COR-L47 (cell line): ENCODE measurements at places on chromosomes 1 and 21.

- DNase-seq: no peak
These were observed 61.0 kb upstream of the C8B start for GRCh38 chr1:57026624-57027354.

- DNase-seq: no peak
These were observed 11.7 kb upstream of the METTL13 start for GRCh38 chr1:171769754-171770153.

DNA sequence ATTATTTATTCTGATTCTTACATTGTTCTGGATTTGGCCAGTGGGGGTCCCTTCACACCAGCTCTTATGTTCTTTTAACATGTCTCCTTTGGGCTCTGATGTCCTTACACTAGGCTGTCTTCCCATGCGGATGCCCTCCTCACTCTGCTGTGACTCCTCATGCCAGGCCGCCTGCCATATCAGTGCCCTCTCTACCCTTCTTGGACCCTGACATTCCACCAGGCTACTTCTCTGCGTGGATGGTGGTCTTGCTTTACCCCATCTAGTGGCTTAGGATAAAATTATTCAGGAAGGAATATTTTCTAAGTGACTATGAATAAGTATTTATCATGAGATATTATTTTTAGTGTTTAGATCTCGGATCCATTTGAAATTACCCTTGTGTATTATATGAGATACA is 21.2 kb downstream of the ATF6 start:
- DNase-seq: no peak

DNA sequence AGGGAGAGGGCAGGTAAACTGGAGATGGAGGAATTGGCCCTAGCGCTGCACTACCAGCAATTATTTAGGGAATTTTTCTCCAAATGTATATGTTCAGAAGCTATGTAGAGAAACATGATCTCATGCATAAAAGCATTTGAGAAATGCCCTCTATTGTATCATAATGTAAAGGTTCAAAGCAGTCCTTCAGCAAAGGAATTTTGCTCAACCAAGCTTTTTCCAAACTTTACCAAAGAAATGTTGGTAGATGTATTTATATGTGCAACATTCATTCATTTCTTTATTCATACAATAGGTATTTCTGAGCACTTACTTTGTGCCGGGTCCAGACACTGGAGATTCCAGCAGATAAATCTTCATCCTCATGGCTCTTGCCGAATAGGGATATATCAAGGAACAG is 64.4 kb downstream of the XCL1 start:
- DNase-seq: no peak

DNA sequence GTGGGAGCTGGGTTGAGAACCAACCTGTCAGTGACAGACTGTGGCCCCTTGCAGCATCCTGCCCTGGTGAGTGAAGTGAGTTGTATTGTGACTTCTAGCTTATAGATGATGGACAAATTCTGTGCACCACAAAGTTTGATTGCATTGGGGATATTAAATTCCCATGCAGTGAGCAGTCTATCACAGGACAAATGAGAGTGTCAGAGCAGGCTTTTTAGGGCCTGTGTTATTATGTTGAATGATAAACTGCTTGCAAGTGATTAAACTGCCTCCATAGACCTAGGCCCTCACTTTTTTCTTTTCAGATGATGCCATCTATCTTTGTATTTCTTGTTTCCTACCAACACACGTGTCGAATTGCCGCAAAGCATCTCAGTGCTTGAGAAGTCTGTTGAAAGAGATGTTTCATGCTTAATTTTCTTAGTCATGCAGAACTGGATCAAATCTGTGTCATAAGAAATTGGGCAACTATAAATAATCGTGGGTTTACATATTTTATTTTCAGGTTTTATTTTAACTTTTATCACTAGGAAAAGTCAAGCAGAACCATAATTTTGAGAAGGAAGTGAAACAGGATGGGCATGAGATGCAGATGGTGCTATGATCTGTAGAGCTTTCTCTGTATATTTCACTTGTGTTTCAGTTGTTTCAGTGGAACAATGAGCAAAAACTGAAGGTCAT is 199.2 kb downstream of the S1PR1 start:
- no peak for DNase-seq

DNA sequence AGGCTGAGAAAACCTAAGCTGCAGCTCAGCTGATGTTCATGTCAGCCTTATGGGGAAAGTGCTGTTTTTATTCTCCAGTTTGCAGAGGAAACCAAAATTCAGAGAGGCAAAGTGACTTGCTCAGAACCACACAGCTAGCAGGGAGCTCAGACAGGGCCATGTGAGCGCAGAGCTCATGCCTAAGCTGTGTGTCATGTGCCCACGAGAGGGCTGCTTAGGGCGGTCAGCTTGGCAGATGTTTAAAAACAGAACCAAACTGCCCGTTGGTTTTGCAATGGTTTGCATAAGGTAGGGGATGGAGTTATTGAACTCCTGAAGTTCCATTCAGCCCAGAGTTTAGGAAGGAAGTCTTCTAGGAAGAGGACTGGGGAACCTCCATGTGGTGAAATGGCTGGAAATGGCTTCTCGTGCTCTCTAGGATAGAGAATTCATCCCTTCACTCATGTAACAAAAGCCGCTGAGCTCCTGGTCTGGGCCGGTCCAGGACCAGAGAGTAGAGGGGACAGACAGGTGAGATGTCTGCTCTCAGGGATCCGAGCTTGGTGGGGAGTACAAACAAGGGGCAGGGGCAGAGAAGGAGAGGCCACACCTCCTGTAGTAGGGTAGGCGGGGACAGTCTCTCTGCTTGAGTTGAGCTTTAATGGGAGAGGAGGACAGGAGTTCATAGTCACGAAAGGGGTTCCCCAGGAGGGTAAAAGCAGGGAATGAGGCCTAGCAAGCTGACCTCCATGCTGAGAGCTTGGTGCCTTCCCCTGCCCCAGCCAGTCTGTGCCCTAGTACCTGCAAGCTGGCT is 46.9 kb downstream of the ARHGEF10L start:
- DNase-seq: no peak

DNA sequence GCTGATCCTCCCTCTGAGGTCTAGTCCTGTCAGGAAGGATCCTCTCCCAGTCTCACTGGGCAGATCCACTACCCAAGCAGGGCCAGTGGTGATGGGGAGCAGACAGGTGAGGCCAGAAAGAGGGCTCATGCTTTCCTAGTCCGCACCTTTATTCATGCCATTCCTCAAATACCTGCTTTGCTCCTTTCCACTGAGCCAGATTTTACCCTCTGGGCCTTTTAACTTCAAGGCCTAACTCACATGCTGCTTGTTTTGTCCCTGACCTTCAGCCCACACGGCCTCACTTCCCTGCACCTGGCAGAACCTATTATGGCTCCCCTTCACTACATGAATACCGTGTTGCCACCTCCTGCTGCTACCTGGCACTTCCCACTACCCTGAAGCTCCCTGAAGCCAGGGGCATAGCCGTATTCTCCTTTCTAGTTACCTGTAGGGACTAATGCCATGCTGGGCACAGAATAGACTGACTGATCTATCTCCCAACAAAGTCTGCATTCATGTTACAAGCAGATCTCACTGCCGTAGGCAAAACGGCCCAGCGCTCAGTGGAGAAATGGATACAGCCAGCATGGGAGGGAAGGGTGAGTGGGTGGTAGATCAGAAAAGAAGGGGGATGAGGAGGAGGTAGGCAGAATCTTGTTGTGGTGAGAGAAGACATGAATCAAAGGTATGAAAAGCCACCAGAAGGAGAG is 36.1 kb upstream of the GOLT1A start:
- DNase-seq: no peak

- DNase-seq: no peak
These were observed 56.1 kb downstream of the FOXO6 start for GRCh38 chr1:41417335-41417682.

DNA sequence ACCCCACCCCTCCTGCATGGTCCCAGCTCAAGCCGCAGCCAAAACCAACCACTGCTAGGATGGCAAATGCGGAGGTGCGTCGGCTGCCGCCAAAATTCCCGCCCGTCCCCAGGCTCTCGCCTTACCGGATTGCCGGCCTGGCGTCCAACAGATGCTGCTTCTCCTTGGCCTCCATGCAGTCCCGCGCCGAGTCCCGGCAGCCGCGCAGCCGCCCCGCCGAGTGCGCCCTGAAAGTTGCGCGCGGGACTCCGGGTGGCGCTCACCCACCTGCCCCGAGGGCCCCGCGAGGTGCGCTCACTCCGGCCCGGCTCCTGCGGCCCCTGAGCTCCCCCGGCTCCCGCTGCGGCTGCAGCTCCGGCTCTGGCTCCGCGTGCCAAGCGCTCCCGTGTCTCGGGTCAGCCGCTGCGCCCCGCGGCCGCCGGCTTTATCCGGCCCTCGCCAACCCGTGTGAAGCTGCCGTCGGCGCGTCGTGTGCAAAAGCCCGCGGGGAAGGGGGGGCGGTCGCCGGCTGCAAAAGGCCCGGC is at the start of gene SLC30A2:
TSS of gene SLC30A2 (minus strand) at position 397 of the 524 bp plus-strand sequence. CDS start at position 175, 222 bp downstream.
- DNase-seq: peak; percentile 9

- no peak for DNase-seq
These were observed 36.5 kb downstream of the RLF start for GRCh38 chr1:40197656-40198055.

- DNase-seq: no peak
These were observed 70.5 kb upstream of the HSPA13 start for GRCh38 chr21:14453339-14454015.

DNA sequence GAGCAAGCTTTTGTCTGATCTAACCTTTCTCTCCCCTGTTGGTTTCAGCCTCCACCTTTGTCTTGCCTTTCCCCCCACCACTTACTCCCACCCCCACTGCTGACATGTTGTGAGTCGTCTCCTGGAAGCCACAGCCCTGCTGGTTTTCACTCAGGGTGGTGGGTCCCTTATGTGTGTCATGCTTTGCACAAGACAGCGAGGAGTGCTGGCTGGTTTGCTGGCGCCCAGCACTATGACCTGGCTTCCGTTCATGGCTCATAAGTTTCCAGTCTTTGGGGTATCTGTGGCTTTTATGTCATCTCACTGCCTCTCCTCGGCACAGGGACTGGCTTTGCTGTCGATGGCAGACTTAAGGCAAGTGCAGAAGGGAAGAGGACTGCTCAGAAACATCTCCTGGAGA is 177.7 kb downstream of the KIF26B start:
- no peak for DNase-seq
